ENCODE measurements at places on chromosomes 16 and 17. TPM values are rescaled to one million over a fixed set of nuclear protein-coding genes. Genes with fewer than 3 reads are reported as not detected.

GRCh38 chr17:64459284-64459747, 10.4 kb downstream of the MILR1 start:
- no peak for DNase-seq

DNA sequence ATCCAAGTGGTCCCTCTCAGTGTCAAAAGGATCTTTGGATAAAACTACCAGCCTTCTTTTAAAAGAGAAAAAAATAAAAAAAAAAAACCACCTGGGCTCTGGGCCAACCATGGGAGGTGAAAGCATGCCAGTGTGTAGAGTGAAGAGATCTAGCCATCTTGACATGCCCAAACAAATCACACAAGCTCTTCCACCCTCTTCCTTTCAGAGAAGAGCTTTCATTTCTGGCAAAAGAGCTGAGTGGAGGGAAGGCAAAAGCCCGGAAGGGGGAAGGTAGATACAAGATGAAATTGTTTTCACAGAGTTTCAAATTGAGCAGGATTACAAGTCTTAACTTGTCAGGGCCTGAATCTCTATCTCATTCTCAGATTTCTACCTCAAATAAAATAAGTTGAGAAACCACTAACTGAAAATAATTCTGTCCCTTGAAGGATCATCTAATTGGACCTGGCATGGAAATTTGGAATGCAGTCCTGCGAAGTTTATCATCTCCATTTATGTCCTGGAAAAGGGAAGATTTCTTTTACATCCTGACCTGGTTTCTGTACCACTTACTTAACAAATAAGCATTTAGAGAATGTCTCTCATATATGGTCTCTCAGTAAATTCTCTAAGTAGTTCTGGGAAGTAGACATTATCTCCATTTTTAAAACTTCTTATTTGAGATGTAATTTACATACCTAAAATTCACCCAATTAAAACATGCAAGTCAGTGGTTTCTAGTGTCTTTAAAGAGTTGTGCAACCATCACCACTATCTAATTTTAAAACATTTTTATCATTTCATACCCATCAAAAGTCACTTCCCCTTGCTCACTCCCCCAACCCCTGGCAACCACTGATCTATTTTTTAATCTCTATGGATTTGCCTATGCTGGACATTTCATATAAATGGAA, 93.7 kb downstream of the TANGO6 start:
- no peak for DNase-seq

DNA sequence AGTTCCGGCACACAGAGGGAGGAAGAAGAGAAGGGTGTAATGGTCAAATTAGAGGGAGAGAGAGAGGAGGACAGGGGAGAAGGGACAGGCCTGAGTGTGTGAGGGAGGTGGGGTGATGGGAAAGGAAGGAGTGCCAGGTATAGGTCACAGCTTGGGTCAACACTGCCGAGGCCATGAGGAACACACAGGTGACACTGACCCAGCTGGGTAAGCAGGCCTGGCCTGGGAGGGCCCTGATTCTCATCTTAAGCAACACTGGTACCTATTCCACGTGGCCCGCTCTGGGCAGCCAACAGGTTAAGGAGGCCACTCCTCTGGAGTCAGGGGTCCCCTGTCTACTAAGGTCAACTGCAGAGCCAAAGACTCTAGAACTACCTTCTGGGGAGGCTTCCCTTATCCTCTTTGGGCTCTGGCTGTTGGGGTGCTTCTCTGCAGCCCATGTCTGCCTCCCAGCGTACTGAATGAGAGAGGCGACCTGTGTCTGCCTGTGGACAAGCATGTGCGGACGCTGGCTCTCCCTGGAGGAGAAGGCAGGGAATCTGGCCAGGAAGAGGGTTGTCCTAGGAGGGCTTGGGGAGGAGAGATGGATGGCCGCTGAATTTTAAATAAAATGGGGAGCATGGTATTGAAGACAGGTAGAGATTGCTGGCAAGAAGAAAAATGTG, 57.6 kb downstream of the RGS9 start:
- no peak for DNase-seq

DNA sequence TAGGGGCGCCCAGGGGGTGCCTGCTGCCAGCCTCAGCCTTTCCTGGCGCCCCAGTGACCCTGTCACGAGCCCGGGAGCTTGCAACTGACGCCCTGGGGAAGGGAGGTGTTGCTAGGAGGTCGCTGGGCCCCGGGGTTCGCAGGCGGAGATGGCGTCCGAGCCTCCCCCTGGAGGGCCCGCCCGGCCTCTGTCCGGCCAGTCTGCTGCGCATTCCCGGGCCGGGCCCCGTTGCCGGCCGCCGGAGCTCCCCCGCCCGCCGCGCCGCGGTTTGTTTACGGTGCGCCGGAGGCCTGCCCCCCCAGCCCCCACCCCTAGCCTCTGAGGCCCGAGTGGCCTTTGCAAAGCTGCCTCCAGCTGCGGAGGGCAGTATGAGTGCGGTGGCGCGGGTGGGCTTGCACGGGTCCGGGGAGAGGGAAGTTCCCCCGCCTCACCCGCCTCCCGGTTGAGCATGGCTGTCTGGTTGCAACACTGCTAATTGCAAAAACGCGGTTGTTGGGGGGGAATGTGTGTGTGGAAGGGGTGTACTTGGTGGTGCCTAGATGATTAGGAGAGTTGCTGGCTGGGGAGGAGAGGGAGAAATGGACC, 514 bp downstream of the THRA start:
- DNase-seq: peak; percentile 65

GRCh38 chr17:35870906-35871819, 2.5 kb upstream of the HEATR9 start:
- no peak for DNase-seq

DNA sequence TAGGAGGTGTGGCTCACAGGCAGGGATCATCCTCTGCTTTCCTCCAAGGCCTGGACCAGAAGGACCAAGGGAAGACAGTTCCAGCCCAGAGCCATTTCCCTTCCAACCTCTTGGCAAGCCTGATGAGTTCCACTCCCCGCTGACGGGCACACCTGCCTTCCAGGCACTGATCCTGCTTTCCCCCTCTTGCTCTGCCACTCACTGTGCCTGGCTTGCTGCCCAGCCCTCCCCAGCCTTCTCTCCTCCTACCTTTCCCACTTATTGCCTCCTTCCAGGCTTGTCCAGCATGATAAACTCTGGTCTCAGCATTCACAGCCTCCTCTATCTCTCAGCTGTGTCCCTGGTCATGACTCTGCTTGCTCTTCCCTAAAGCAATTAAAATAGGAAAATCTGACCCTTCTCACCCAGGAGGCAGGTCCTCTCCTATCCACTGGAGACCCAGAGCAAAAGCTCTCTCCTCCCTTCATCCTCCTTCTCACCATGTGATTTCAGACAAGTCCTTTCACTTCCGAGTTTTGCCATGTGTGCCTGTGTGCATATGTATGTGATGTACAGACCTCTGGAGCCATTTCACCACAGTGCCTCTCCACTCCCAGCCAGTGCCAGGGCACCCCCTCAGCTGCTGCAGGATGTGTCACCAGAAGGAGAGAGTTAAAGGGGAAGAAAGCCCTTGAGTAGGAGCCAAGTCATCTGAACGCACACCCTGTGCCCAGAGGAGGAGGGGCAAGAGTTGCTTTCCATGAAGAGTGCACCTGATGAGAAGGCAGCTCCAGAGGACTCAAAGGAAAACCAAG, 13.4 kb upstream of the TMEM170A start:
- DNase-seq: no peak

- no peak for DNase-seq
Measured at GRCh38 chr17:45221081-45222013, at the start of gene FMNL1. Gene FMNL1 (plus strand): TSS chr17:45221885. CDS start chr17:45222125, 240 bp downstream.

DNA sequence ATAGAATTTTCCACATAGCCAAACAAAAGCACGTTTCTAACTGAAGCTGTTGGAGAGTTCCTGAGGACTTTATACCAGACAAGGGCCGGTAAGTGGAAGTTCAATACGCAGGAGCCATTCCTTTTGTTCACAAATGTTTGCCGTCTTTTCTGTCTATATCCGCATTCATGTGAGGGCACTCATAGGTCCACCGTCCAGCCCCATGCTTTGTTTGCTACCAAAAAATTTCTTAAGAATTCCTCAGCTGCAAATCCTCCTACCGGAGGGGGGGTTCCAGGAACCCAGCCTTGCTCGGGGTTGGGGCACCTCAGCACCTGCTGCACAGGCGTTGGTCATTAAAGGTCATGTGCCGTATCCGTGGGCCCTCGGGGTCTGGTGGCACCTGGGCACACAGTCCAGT, 276.8 kb downstream of the SEC14L1 start:
- no peak for DNase-seq

- no peak for DNase-seq
Measured at GRCh38 chr17:65121916-65122806, 15.0 kb upstream of the RGS9 start.

GRCh38 chr16:47713225-47713595, 252.1 kb downstream of the PHKB start:
- DNase-seq: no peak

DNA sequence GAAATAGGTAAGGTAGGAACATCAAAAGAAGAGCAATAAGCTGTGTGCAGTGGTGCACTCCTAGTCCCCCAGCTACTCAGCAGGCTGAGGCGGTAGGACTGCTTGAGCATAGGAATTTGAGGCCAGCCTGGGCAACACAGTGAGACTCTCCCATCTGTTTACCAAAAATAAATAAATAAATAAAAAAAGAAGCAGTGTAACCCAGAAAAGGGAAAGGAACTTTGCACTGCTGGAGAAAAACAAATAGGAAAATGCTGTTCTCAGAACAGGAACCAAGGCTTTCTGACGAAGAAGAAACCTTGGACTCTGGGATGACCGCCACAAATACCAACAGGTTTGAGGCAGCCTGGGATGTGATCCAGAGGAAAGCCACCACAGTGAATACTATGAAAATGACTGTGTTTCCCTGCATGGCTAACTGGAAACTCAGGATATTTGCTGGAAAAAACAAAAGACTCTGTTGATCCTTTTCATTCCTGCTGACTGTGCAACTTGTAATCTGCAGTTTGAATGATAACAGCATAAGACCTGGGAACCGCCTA, 41.2 kb downstream of the TTC19 start:
- peak; percentile 30 for DNase-seq

- no peak for DNase-seq
Measured at GRCh38 chr16:9465161-9465560, 373.7 kb downstream of the HAPSTR1 start.

DNA sequence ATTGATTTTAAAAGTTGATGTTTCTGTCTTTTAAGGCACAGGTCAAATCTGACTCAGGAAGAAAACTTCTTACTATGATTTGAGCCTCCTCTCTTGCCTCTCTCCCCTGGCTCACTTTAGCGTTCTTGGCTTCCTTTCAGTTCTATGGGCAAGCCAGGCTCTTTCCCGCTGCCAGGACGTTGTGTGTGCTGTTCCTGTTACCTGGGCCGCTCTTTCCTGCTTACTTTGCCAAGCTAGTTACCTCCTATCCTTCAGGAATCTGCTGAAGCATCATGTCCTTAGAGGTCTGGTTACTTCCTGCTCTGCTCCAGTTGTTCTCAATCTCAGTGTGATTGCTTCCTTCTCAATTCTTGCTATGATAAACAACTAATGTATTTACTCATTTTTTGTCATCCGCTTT, 1108.5 kb upstream of the EEF2KMT start:
- DNase-seq: no peak

DNA sequence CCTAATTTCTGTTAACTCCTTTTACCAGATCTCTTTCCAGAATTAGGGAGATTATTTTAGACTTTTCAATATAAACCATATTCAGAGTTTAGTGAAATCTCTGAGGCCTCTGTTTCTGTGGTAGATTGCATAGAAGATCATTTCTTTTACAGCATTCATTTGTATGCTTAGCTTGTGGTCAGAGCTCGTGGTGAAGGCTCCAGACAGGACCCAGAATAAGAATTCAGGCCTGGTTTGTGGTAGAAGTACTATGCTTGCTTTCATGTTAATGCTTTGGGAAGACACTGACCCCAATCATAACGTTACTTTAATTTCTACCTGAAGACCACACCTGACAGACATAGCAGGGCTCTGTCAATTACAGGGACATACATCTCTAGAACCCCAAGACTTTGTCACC, 258.1 kb downstream of the FTO start:
- no peak for DNase-seq

DNA sequence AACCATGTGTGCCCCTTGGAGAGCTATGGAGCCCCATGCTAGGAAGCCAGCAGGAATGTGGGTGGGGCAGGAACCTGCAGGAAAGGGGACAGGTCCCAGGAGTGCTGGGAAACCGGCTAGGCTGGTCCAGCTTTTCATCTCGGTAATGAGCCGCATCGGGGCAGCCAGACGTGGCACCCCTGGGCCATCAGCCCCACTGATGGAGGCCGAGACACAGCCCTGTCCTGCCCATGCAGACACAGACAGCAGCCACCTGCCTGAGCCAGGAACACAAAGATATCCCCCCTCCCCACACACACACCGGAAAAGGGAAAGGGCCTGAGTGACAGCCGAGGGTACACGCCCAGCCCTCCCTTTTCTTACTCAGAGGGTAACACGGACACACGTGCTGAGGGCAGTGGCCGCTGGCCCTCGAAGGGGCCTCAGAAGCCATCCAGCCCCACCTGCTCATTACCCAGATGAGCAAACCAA, 18.1 kb downstream of the PPL start:
- no peak for DNase-seq

DNA sequence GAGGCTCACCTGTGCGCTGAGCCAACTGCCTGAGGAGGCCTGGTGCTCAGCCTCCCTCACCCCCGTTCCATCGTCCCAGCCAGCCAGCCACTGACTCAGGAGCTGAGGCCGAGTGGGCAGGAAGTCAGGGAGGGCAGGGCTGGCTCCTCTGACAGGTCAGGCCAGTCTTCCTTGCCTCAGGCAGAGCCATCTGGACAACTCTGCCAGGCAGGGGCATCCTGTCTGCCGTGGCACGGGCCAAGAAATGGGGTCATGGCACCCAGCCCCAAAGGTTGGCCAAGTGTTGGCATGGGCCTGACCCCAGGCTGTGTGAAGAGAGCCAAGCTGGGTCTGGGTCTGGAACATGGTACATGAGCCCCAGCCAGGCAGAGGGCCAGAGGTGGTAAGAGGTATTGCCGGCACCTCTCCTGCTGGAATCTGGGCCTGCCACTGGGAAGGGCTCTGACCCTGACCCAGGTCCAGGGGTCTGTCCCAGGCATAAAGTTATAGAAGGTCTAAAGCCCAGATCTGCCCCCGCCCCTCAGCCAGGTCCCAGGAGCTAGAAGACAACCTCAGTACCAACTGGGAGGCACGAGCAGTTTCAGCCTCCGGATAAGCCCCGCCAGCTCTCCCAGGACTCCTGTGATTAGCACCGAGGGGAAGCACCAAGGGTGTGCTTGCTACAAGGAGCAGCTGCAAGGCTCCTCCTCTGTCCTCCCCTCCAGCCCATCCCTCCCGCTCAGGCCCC, 2.5 kb upstream of the VASN start:
- DNase-seq: no peak

SP6 gene
- not detected for total RNA-seq

IKZF3 gene
- total RNA-seq: 1.5 TPM

SOX15 gene
- total RNA-seq: 1.0 TPM

HOXB3 gene
- 11.3 TPM for total RNA-seq

MT2A gene
- 152 TPM for total RNA-seq

RABEP2 gene
- total RNA-seq: 5.9 TPM

KRT25 gene
- total RNA-seq: not detected

CCDC78 gene
- 2.3 TPM for total RNA-seq

CMTM2 gene
- total RNA-seq: not detected

CIITA gene
- 27.9 TPM for total RNA-seq

HYDIN gene
- total RNA-seq: under 0.01 TPM

ACAP1 gene
- total RNA-seq: 11.2 TPM

Measured in uterus (tissue), 4 donors.